NCI-H1105 (cell line): ENCODE measurements at places on chromosomes 6 and 20.
A peak's percentile ranks its signal among the peaks of the same experiment; 100 is the strongest.

- DNase-seq, result no peak
These were observed 39.6 kb downstream of the PDSS2 start for GRCh38 chr6:107419733-107420132.

- DNase-seq, result peak; percentile 23
These were observed 24.5 kb downstream of the ACSS1 start for GRCh38 chr20:25033265-25033923.

GRCh38 chr6:80186082-80186481, 79.6 kb downstream of the BCKDHB start:
- no peak for DNase-seq

DNA sequence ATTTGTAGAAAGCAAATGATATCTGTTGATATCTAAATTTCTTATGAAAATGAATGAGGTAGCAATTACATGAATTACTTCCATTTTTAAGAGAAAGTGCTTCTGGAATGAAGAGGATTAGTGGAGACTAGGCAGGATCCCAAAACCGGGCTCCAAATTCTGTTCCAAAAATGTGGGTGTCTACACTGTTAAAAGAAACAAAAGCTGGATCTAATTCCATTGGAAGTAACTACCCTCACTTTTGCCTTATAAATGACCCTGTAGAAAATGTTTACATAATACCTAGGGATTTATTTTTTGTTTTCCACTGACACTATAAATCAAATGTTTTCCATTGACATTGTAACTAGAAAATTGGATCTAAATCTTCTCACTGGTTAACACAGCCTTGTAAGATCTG, 454.9 kb upstream of the JARID2 start:
- no peak for DNase-seq

- no peak for DNase-seq
These were observed 73.5 kb downstream of the RTN4IP1 start for GRCh38 chr6:106555767-106556166.

DNA sequence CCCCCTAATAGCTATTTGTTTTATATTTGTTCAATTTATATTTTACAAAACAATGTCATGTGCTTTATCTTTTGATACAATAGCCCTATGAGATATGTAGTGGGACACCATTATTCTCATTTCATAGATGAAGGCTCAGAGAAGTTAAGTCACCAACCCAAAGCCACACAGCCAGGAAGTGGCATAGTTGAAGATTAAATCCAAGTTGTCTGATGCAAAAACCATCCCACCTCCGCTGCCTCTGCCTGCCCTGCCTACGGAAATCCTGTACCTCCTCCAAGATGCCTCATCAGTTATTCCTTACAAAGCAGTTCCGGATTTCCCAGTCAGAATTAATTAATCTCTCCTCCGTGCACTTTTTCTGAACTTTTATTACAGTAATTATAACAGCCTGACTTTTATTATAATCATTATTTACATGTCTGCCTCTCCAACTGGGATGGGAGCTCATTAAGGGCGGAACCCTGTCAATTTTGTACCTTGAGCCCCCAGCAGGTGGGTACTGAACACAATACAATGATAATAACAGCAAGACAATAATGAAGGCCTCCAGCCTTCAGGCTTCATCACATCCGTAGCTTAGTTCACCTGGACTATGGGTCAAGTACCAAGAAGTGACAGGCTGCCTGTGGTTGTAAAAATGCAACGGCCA, 54.7 kb downstream of the LRFN2 start:
- no peak for DNase-seq

DNA sequence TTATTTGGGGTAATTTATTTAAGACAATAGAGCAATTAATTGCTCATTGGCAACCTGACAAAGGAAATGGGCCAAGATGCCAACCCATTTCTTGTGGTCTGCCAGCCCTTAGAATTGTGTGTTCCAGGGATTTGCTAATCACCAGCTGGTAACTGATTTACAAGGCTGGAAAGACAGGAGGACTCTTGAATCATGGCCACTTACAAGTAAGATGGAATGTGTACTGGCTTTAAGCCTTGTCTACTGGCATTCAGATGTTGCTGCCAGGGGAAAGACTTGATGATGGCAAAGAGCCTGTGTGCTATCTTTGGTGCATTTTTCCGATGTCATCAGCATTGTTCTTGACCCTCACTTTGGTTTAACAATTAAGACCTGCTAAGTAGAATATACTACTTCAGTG, 91.0 kb downstream of the BCKDHB start:
- no peak for DNase-seq

DNA sequence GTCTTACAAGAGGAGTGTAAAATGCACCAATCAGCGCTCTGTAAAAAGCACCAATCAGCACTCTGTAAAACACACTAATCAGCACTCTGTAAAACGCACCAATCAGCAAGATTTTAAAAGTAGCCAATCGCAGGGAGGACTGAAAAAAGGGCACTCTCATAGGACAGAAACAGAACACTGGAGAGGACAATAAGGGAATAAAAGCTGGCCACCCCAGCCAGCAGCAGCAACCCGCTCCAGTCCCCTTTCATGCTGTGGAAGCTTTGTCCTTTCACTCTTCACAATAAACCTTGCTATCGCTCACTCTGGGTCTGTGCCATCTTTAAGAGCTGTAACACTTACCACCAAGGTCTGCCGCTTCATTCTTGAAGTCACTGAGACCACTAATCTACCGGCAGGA, 1.7 kb upstream of the AIG1 start:
- no peak for DNase-seq

DNA sequence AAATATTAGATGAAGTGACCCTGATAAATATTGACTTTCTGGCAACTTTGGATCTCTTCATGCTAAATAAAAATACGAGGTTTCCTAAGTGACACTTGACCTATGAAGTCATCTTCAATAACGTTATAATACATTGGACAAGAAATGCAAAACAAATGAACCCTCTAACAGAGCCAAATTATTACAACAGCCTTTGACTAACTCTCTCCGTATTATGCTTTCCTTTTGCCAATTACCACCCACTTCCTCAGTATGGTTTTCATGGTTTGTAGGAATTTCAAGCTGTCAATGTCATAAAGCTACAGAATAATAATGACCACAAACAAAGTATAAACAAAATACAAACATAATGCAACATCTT, 210.5 kb downstream of the MOXD1 start:
- DNase-seq, result no peak

GRCh38 chr6:133761706-133762105, 127.2 kb upstream of the TCF21 start:
- DNase-seq, result no peak

DNA sequence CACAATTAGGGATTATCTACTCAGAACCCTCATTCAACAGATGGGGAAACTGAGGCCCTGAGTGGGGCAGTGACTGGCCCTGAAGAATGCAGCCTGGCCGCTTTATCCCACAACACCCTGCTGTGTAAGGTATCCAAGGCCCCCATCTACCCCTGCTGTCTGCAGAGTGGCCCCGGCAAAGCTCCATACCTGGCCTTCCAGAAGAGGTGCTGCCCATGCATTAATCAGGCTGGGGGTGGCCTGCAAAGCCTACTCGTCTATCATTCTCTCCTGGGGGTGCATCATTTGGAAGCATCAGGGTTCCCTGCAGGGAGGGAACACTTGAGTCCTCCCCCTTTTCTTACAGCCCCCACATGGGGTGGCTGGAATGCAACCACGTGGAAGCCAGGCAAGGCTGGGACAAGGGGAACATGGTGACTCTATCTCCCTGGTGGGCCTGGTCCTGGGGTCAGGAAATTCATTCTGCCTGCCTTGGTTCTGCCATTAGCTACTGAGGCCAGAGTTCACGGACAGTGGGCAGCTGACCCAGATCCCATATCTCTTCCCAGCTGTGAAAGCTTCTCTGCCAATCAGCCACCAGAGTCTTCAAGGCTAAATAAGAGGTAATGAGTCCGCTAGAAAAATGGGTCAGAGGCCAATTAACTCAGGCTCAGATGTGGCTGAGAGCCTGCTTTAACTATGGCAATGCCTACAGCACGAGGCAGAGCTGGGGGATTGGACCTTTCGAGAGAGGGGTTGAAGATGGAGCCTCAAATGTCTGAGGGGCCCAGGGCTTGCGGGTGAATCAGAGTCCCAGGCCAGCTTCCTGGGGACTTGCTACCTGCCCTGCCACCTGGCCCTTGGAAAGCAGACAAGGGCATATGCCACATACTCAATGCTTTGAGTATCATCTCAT, 72.3 kb upstream of the TOX2 start:
- no peak for DNase-seq

GRCh38 chr6:159701413-159701999, 8.5 kb upstream of the SOD2 start:
- DNase-seq, result no peak

- DNase-seq, result no peak
These were observed 162.6 kb upstream of the TOP1 start for GRCh38 chr20:40866056-40866455.

- no peak for DNase-seq
These were observed 81.6 kb upstream of the MLN start for GRCh38 chr6:33885132-33886057.

DNA sequence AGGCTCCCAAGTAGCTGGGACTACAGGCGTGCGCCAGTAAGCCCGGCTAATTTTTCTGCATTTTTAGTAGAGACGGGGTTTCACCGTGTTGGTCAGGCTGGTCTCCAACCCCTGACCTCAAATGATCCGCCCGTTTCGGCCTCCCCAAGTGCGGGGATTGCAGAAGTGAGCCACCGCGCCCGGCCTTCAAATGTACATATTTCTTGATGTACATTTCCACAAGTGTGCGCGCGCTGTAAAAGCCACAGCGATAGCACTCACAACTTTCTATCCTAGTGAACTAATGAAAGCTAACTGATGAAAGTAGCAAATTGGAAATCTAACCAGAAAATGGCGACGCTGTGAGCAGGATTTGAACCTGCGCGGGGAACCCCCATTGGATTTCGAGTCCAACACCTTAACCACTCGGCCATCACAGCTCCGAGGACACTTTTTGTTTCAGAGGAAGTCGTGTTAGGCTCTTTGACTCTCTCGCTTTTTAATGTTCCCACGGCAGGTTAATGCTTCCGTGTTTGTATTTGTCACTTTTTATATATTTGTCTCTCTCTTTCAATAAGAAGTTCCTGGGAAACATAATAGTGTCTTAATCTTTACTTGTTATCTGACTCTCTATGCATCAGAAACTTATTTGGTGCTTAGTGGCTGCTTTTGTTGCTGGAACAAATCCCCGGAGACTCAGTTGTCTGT, 199.4 kb upstream of the ZNF184 start:
- DNase-seq, result peak; percentile 84

DNA sequence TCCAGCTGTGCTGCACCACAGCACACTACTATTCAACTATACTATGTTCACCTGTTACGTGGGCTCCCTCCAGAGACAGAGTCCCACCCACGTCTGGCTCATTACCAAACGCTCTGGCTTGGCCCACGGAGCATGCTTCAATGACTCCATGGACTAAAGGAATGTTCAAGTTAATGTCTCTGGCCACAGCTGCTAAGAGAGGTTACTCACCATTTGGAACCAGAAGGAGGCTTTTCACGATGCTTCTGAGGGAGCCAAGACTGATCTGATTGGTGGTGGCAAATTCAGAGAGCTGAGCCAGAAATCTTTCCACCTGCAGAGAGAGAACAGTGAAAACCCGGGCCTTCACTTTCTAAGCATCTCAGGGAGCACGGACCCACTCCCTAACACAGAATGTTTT, 15.6 kb downstream of the COMMD7 start:
- DNase-seq, result no peak

DNA sequence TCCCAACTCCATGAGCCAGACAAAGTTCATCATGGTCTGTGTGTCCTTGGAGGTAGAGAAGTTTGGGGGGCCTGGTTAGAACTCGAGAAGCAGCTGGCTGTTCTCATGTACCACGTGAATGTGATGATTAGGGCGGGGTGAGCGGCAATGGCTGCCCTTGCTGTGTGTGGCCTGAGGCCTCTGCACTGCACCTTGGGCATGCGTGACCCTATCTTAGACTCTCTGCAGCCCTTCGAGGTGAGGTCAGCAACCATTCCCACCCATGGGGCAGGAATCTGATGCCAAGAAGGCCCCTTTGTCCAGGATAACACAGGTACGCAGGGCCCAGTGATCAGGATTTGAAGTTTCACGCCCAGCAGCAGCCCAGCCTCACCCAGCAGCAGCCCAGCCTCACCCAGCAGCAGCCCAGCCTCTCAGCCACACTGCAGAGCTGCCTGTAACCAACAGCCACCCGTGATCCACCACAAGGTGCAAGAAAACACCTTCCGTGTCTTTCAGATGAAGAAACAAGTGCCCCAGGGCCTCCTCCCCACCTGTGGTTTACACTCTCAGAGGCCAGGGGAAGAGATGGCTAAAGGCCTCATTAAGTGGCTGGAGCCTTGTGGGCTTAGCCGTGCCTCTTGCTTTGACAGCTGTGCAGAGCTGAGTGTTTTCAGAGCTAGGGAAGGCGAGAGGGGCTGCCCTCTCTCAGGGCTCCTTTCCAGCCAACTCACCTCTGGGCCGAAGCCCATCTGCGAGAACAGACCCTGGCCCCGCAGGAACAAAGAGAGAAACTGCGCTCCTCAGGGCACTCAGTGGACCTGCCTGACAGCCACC, 195.2 kb upstream of the CDH4 start:
- DNase-seq, result no peak

- DNase-seq, result no peak
These were observed 70.6 kb downstream of the SHPRH start for GRCh38 chr6:145893586-145893985.

DNA sequence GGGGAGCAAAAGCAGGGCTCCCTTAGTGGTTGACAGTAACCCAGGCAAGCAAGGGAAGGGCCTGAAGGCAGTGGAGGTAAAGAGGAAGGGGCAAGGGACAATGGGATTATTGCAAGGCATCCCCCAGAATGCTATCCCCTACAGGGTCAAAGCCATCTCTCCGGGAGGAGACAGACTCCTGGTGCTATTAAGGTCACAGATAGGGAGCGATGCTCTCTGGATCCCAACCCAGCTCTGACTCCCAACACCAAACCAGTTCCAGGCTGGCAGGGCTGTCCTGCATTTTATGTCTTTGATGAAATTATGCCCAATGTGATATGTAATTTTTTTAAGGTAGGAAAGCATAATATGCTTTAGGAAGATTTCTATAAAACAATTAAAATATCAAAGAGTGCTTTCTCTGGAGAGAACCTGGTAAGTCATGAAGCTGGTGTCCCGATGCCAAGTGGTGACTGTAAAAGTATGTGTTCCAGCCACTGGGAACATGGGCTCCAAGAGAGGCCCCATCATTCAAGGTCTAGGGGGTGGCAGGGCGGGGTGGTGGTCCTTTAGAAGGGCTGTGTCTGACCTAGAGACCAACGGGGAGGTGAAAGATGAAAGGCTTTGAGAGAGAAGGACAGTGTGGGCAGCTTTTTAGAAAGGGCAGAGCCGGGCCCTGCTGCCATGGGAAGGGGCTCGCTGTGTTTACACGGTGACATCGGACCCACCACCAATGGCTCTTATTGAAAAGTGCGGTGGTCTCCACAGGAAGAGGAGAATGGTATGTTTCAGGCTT, 276.5 kb downstream of the CDC5L start:
- no peak for DNase-seq

DNA sequence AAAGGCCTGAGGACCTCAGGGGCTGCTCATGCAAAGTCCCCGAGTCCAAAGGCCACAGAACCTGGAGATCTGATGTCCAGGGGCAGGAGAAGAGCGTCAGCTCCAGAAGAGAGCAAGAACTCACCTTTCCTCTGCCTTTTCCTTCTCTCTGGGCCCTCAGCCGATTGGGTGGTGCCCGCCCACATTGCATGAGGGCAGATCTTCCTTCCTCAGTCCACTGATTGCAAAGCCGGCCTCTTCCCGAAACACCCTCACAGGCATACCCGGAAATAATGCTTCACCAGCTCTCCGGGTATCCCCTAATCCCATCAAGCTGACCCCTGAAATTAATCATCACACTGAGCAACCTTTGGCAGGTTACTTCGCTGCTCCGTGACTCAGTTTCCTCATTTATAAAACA, 33.4 kb downstream of the SPDEF start:
- no peak for DNase-seq
